ENCODE measurements at places on chromosomes 1 and 21. TPM values are rescaled to one million over a fixed set of nuclear protein-coding genes. Genes with fewer than 3 reads are reported as not detected.

GRCh38 chr1:191026828-191027227 lies 549.2 kb upstream of the BRINP3 start:
- DNase-seq, result no peak

DNA sequence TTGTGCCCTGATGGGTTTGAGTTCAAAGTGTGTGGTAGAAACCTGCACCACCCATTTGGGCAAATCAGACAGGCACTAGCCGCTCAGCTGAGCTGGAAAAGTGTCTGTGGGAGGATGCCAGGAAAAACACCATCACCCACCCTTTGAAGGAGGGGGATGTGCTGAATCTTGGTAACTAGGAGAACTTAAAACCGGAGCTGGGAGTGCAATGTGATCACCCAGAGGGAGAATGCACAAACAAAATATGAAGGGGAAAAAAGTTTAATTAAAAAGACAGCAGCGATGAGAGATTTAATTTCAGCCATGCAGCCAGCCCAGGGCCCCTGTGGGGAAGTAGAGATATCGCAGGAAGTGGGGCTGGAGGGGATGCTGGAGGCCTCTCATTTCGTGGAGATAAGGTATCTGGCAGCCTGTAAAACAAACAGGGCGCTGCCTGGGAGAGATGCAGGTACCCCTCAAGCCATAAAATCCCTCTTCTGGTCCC lies 86.8 kb upstream of the BCAR3 start:
- DNase-seq, result no peak

Gene BARHL2
- total RNA-seq, result not detected

DNA sequence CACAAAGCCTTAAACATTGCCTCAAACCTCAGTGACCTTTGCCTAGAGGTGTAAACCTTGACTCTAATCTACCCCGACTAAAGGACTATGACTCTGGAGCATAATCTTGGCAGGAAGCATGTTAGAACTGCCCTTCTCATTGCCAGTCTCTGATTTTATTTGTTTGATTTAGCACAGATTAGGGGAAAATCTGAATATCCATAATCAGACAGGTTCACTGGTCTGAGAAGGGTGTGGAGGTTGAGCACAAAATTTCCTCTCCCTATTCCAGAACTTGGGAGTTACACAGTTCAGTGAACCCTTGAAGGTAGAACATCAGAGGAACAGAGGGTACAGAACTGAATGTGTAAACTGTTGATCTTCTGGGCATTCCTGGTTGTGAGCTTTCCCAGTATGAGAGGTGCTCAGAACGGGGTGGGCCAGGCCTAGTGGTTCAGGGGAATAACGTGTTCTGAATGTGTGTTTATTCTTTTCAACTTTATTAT lies 8.3 kb upstream of the PSMB4 start:
- DNase-seq, result no peak

- DNase-seq, result no peak
Observed at GRCh38 chr1:156876281-156876680, 15.6 kb downstream of the NTRK1 start.

DNA sequence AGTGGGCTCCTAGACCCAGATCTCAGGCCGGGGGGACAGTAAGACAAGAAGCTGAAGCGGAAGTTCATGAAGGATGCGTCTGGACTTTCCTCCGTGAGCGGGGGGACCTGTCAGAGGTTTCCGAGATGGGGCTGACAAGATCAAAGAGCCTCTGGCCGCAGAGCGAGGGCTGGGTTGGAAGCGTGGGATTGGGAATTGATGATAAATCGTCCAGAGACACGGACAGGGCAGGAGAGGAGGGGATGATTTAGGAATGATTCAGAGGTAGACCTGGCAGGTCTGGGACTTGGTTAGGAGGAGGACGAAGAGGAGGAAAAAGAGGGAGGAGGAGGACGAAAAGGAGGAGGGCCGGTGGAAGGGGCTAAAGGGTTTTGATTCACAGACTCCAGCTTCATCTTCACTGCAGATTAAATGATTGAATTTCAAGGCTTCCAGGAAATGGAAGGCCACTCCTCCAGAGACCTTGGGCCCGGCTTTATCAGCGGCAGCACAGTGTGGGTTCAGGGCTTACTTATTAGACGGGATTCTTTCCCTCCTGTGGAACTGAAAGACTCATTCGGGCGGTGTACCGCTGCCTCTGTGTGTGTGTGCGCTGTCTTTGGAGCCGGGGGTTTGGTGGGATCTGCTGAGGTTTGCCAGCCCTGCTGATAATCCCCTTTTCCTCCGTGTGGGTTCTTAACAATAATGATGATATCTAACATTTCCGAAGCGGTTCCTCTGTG lies 85.7 kb upstream of the SLC45A1 start:
- DNase-seq, result no peak

DNA sequence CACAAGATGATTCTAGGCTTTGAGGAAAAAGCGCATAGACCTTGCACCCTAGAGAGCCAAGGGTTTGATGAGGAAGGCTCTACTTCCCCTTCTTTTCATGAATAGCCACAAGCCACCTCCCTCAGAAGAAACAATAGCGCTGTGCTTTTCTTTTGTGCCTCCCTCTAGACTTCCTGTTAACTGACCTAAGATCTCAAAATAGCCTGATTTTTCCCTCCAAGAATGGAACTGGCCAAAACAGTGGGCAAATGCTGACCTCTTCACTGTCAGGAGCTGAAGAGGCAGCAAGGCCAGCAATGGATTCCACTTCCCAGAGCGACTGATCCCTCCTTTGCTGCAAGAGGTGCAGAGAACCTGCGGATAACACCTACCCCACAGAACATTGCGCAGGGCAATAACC lies 362.8 kb downstream of the KCNH1 start:
- no peak for DNase-seq

DNA sequence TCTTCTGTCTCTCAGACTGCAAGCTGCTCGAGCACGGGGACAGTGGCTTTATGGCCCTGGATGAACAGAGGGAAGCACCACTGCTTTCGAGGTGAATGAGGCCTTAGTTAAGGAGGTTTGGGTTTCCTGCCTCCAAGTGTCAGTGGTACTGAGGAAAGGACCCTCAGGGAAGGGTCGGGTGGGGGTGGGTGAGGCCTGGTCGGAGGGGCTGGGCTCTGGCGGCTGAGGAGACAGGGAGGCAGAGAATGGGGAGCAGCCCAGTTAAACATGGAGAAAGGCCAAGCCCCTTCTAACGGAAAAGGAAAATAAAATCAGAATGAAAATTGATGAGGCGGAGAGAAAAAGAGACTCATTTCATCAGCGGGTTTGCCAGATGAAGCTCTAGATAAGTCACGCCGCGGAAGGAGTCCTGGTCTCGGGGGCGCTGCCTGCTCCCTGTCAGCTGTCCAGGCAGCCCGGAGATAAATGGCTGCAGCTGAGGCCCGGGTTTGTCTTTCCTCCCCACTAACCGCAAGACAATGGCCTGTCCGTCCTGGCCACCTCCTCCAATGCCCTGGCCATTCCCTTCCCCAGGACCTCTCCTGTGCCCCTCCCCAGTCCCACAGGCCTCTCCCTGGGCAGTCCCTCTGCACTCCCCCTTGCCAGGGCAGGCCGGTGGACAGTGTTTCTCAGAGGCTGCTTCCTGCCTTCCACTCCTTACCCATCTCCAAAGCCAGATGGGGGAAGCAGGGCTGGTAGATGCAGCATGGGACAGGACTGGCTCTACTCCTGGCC lies 55.2 kb downstream of the LRRN2 start:
- no peak for DNase-seq

DNA sequence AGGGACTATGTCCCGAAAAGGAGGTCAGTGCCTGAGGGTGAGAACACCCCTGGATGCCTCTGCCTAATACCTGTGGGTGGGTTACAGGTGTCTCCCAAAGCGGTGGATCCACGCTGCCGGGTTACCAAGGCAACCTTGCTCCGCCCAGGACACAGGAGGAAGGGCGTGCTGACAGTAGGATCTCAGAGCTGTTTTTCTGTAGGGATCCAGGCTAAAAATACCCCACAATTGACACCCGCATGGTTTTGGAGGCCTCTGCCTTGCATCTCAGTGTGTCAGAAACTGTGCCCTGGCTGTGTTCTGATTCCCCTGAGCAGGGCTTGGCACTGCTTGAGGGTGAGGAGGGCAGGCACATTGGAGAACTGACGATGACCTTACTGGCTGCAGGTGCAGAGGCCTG lies 118.0 kb downstream of the IER5 start:
- no peak for DNase-seq

GRCh38 chr21:45154511-45155508 lies 80.4 kb downstream of the ADARB1 start:
- DNase-seq, result no peak

DNA sequence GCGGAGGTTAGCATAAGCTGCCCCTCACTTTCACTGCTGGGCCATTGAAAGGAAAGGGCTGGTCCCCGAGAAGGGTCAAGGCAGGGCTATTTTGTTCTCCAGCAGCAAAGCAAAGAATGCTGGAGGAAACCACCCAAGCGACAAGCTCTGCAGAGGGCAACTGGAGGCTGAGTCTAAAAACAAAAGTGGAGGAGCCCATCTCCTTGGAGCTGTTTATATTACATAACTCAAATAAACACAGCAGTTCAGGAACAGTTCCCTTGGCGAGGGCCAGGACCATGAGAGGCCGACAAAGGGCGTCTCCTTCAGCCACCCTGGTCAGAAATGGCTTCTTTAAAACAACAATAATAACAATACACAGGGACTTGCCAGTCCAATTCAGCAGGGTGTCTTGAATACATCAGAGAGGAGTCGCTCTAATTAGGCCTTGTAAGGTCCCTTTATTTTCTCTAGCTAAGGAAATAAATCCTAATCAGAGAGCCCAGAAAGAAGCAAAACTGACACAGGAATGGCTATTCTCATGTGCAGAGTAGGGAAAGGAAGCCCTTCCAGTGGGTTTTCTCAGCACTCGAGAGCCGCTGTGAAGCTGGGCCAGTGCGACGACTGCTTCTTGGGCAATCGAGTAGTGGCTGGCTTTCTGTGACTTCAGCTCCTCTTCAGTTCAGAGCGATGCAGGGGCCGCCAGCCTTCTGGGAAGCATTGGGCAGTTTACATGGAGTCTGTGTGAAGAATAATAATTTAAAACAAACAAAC lies 57.0 kb upstream of the TARBP1 start:
- DNase-seq, result peak; percentile 48

Gene CD52
- total RNA-seq, result not detected

Gene ZNF678
- total RNA-seq, result 4.2 TPM

- DNase-seq, result no peak
Observed at GRCh38 chr1:169928438-169929209, 34.9 kb upstream of the SCYL3 start.

Gene GRIK1
- 0.24 TPM for total RNA-seq

Gene TRAPPC10
- 37.0 TPM for total RNA-seq

GRCh38 chr1:19859876-19860275 lies 22.3 kb upstream of the OTUD3 start:
- no peak for DNase-seq

Gene RGS5
- 423 TPM for total RNA-seq

GRCh38 chr1:105100102-105100501 lies 1350.4 kb downstream of the AMY1C start:
- no peak for DNase-seq

Gene IFNLR1
- total RNA-seq, result not detected

- peak; percentile 46 for DNase-seq
Observed at GRCh38 chr1:27506703-27507102, 16.7 kb upstream of the WASF2 start.

DNA sequence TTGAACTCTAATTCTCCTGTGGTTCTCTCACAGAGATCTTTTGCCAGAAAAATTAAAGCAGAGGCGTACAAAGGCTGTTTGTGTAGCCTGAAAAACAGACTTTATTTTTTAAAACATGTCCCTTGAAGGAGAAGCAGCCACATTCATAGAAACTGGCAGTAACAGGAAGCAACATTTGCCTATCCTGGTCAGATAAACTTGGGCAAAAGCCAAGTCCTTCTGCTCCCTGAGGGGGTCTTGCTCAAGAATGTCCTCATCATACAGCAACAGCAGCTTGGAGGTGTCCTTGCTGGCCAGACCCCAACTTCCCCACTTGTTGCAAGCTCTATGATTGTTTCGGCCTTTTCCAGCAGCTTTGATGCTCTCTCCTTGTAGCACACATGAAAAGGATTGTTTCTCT lies 36.3 kb downstream of the MSTO1 start:
- no peak for DNase-seq

- no peak for DNase-seq
Observed at GRCh38 chr1:109828756-109829505, 65.2 kb upstream of the EPS8L3 start.

GRCh38 chr1:89990976-89991831 lies 3.7 kb upstream of the ZNF326 start:
- no peak for DNase-seq

DNA sequence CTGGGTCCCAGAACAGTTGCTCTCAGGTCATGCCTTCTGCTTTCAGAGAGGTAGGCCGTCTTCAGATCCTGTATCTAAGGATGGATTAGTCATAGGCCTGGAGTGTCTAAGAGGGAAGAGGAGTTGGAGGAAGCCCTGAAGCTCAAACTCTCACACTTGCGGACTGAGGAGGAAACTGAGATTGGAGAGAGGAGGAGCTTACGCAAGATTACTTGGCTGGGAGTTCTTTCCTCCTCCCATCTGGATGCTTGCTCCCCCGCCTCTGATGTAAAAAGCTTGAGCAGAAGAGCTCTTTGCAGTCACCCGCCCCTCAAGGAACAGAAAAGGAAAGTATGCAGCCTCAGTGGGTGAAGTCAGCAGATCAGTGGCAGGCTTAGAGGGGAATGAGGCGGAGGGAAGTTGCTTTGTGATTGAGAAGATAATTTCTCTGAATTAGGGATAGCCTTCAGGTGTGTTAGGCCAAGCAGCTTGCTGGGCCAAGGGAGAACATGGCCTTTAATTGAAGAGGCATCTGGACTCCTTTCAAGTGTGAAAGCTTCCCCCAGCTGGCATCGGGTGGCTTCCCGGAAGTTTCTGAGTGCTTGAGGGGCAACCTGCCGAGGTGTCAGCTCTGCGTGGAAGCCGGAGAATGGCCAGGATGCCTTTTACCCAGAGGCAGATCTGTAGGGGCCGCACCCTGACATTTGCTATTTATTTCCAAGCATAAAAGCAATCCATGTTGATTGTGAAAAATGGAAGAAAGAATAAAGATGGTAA lies 6.6 kb downstream of the ADORA1 start:
- DNase-seq, result peak; percentile 30

Gene ZNF648
- total RNA-seq, result not detected

DNA sequence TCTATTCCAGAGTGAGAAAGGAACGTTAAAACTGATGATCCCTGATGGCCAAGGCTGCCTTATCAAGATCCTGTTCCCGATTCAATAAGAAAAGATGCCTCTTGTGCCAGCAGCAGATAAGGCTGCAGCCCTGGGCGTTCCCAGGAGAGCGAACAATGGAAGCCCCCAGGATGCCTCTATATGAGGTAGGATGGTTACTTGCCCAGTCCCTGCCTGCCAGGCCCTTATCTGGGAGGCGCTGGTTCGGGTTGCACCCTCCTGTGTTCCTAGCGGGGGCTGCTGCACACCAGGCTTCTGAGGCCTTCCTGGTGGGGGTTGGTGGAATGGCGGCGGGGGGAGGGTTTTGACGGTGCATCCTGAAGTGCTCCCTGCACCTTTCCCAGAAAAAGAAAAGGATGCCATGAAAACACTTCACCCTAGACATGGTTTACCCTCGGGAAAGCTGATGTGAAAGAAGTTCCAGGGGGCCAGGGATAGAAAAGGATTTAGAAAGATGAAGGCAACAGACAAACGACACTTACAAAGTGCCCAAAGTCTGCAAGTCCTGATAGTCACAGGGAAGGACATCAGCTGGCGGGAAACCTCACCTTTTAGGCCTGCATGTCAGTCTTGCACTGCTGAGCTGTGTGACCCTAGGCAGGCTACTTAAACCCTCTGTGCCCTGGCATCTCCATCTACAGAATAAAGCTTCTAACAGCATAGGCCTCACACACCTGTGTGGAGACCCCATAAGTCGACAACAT lies 100.3 kb downstream of the KCNJ15 start:
- no peak for DNase-seq

Gene B3GALT2
- total RNA-seq, result 7.6 TPM
